ENCODE measurements at places on chromosomes 6 and 20.

GRCh38 chr20:57714409-57715267 is 4.8 kb upstream of the PMEPA1 start:
- DNase-seq, result no peak

GRCh38 chr6:139699335-139699734 is 324.9 kb upstream of the CITED2 start:
- DNase-seq, result no peak

GRCh38 chr6:70538376-70538775 is 28.4 kb upstream of the SDHAF4 start:
- DNase-seq, result no peak

DNA sequence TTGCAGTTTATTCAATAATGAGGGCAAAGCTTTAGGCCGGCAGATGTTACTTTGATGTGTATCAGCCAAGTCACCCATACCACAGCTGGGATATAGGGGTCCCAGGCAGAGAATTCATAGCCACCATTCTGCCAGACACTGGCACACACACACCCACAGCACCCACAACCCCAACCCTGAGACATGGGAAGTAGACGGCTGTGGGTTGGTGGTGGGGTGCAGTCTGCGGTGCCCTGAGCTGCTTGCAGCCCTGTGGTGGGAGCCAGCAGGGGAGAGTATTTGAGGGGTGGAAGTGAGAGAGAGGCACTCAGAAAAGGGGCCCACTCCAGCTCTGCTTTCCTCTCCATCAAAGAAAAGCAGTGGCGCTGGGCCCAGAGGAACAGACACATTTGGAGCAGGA is 125.3 kb downstream of the FOXO3 start:
- no peak for DNase-seq

DNA sequence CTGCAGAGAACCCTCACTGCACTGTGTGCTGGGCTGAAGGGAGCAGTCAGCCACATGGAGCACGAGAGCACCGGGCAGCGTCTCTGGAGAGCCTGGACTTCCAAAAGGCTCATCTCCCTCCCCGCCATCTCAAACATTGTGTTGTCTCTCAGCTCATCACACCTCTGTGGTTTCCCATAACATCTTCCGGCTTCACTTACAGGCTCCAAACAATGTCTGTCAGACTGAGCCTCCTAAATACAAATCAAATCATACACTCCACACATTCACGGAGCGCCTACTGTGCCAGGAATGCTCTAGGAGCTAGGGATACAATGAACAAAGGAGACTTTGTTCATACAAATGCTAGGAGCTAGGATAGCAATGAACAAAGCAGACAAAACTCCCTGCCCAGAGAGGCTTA is 398.0 kb downstream of the RNGTT start:
- DNase-seq, result no peak

GRCh38 chr6:11628562-11628961 is 91.0 kb downstream of the TMEM170B start:
- DNase-seq, result no peak

DNA sequence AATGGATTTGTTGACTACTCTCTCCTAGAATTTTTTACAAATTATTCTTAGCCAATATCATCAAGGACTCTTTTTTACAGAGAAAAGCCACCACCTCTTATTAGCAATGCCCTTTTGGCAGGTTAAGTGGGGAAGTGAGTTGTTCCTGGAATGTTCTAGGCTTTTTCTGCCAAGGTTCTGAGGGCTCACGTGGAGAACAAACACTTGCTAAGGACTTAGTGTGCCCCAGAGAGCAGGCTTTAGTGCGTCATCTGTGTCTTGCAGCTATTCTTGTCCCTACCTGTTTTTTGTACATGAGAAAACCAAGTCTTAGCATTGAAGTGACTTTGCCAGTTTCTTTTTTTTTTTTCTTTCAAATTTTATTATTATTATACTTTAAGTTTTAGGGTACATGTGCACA is 33.5 kb downstream of the CFAP61 start:
- DNase-seq, result peak; percentile 42

DNA sequence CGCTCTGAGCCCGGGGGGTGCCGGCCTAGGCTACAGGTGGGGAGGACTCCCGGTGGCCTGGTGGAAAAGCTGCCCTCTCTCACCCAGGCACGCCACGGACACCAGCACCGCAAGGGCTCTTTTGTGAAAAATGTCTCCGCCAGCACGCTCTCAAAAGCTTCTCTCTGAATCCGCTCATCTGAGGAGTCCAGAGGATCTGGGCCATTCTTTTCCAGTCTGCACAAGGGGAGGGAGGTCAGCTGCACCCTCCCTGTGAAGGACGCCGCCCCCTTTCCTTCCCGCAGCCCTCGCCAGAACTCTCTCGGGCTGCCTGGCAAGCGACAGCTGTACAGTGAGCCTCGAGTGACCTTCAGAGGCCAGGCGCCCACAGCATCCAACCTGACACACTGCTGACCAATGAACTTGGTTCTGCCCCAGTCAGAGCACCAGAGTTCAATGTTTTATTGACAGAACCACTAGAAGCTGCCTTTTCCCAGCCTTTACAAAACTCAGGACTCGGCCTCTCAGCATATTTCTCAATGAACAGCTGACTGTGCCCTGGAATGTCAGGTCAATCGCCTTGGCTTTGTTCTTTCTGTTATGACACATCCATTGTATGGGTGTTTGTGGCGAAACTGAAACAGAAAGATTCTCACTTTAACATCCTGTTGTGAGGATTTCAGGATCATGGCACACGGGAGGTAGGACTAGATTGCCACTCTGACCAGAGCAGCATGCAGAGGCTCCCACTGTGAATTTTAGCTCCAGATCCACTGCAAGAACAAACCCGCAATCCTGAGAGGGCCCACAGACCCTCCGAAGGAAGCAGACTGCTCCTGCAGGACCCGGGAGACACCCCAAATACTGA is 26.7 kb downstream of the SERPINB9 start:
- no peak for DNase-seq

DNA sequence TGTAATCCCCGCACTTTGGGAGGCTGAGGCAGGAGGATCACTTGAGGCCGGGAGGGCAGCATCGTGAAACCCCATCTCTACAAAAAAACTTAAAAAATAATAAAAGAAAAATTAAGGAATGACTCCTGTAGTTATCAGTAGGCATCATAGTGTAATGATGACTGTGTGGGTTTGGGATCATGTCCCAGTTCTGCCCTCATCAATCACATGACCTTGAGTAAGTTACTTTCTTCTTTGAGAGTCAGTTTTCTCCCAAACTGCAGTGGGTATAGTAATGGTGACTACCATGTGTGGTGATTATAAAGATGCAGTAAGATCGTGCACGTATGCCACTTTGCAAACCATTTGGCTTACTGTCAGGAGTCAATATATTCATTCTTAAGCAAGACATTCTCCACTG is 89.2 kb downstream of the TXNDC5 start:
- no peak for DNase-seq

GRCh38 chr20:57716901-57717300 is 7.1 kb upstream of the PMEPA1 start:
- DNase-seq, result no peak

GRCh38 chr20:35837577-35838195 is 65.9 kb downstream of the PHF20 start:
- peak; percentile 26 for DNase-seq

GRCh38 chr20:4809707-4810106 is 88.0 kb downstream of the PRND start:
- no peak for DNase-seq

- no peak for DNase-seq
Measured at GRCh38 chr20:62210496-62210855, 9.6 kb downstream of the HRH3 start.

- DNase-seq, result no peak
Measured at GRCh38 chr20:10079964-10080363, 45.2 kb downstream of the ANKEF1 start.

GRCh38 chr20:58898629-58899408 is 46.3 kb downstream of the GNAS start:
- DNase-seq, result no peak

GRCh38 chr20:49851991-49852390 is 39.4 kb downstream of the SLC9A8 start:
- DNase-seq, result no peak

DNA sequence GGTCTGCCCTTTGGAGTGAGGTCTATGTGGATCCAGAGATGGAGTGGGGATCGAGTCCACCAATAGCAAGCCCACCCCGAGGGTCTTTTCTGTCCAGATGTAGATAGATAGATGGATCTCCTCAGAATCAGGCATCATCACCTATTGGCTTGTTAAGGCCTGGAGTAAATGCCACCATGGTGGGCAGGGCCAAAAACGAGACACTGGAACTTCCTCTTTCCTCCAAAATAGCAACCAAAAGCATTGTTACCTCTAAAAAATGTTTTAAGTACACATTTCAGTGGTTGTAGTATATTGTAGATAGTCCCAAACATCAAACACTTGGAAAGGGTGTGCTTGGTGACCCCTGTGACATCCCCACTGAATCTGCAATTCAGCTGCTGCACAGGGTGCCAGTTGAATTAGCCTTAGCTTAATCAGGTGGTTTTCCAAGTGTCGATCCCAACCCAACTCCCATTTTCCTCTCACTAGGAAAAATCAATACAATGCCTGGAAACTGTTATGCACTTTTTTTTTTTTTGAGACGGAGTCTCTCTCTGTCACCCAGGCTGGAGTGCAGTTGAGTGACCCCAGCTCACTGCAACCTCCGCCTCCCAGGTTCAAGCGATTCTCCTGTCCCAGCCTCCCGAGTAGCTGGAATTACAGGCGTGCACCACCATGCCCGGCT is 35.0 kb upstream of the NELFCD start:
- no peak for DNase-seq

DNA sequence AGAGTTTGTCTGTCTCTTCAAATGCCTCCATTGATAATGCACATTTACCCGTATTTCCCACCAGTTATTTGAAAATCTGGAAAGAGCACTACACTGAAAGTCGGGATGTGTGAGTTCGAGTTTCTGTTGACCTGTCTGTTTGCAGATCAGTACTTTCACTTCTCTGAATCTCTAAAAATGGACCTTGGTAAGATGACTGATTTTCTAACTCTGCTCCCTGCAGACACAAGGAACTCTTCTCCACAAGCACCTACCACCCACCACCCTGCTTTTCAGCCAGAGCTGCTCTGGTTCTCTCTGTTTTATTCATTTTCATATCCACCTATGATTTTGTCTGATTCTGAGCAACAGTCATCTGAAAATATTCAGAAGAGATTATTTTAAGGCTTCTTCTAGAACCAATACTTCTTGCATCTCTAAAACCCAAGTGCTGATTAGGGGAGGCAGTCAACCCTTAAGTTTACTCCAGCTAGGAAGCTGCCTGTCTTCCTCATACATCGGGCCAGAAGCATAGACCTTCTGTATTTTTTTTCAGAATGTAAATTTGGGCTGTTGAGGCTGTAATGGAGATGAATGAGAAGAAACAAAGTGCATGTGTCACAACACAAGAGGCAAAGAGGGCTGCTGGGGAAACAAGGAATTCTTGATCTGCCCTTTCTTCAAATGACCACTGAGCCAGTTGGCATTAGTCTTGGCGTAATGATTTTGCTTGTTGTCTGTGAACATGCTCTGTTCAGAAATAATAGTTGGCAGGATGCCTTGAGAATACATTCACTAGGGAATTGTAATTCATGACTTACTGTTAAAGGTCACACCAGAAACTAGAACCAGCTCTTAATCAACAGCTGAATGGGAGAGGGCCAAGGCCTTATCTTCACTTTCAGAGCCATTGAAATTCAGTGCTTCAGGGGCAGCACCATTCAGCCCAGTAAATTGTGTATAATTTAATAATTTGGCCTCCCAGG is 85.4 kb upstream of the MYLIP start:
- DNase-seq, result no peak

DNA sequence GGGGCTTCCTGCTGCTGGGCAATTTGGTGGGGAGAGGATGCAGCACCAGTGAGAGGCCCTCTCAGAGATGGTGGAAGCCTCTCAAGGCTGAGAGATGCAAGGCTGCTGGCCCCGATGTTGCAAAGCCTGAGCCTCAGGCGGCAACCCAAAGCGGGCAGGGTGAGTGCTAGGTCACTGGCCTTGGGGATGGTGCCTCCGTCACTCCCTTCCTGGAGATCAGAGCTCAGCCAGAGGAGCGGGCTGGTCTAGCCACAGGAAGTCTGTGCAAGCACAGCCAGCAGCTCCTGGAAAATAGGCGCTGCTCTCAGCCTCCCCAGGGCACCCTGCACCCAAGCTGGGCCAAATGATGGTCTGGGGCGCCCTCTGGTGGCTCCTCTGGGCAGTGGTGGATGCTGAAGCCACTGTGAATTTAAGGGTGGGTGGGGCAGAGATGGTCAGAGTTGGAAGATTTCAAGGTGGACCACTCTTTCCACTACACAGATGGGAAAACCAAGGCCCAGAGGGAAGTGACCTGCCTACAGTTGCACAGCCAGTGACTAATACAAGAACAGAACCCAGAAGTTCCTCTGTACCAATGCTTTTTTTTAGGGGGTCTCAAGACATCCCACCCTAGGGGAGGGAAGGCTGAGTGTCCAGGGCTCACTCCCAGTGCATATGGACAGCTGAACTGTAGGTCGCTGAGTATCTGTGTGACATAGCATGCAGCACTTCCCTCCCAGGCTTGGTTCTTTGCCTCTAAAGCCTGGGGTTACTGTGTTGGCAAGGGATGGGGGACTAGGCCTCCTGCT is 20.8 kb downstream of the C20orf203 start:
- DNase-seq, result no peak

- DNase-seq, result no peak
Measured at GRCh38 chr6:95882371-95882770, 133.4 kb upstream of the FUT9 start.

- no peak for DNase-seq
Measured at GRCh38 chr20:15256676-15257568, 919.5 kb upstream of the FLRT3 start.

Data from NCI-H446 treated with DMSO at 0.1 percent for 48 hours (cell line).